ENCODE measurements at places on chromosomes 2 and 18.

GRCh38 chr2:145655165-145655765 lies 1135.3 kb upstream of the ZEB2 start:
- no peak for DNase-seq

DNA sequence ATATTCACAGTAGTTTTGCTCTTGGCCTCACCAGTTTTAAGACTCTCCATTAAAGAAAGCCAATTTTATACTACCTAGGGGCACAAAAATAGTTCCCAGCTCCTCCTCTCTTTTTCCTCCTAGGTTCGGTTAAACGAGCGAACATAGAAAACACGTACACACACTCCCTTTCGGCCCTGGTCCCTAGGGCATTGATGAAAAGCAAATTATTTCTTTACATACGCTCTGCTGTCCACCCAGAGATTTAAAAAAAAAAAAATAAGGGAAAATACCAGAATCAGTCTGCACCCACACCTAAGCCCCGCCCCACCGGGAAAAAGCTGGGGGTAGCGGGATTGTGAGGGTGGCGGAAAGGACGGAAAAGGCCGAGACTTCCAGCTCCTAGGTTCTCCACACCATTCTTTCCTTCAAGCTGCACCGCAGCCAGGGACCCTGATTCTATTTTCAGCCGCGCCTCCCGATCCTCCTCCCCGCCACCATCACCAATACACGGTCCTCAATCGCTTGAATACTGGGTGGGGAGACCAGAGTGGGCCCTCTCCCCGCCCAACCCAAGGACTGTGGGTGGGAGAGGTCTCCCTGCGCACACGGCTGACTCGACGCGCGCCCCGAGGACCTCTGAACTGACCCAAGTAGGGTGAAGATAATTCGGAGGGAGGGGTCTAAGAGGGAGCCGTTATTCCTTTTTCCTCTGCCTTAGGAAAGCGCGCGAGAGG lies 769 bp downstream of the ATF2 start:
- DNase-seq = peak; percentile 26

DNA sequence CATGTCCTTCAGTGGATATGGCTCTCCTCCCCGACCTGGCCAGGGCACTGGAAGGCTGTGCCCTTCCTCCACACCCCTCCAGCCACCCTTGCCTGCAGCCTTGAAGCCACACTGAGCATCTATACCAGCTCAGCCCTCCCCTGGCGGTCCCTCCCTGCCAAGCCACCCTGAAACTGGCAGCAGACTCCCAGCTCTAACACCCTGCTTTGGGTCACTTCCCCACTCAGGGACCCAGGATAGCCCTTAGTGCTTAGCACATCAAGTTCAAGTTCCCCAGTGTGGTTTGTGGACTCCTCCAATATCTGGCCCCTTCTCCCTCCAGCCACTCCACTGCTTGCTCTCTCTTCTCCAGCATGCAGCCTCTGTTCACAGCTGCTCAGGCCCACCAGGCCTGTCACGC lies 89.4 kb downstream of the TNS1 start:
- no peak for DNase-seq

DNA sequence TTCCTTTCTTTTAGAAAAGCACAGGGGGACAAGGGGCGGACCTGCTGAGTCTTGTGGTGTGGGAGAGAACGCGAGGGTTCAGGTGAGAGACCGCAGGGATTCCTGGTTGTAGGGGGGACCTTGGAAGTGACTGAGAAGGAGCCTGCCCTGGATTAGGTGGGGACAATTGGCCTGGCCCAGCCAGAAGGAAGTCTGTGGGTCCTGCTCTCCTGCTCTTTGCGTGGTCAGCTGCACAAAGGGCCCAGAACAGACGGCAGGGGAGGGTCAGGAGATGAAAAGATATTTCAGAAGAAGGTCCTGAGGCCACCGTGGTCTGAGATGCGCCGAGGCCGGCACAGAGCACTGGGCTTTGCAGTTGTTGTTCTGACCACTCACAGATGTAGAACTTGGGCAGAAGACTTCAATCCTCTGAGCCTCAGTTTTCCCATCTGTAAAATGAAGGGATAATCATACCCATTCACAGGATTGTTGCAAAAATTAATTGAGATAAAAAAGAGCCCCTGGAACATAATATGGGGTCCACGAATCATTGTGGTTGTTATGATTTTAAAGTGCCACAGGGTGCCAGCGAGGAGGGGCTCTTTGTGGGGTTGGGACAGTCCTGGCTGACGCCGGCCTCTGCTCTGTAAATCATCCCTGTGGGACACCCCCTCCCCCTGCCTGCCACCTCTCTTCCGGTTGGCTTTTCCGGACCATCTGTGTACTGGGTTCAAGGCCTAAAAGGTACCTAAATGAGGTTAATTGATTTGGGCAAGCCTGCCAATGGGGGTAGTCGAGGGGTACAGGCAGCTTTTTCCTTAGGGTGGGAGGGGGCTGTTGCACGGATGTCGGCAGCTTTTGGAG lies 1.8 kb downstream of the LPIN1 start:
- DNase-seq = no peak

- DNase-seq = no peak
These were observed 10.1 kb downstream of the IL37 start for GRCh38 chr2:112920923-112921532.

DNA sequence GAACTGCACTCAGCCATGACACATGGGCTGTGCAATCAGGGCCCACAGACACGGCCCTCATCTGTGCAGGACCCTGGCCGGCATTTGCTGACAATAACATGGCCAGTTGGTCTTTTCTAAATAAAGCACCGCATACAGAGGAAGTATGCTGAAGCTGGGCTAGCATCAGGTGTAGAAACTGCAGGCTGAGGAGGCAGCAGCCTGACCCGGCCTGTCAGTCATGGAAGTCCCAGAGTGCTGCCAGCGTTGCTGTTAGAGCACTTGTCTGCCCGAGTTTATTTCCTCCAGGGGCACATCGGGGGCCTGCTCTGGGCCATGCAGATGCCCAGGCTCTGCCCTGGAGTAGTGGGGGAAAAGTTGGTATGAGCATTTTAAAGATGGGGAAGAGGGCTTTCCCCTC lies 4.1 kb upstream of the PTPN18 start:
- DNase-seq = no peak

GRCh38 chr2:197113275-197113711 lies 186.8 kb upstream of the PGAP1 start:
- no peak for DNase-seq

GRCh38 chr18:28153485-28154065 lies 23.4 kb downstream of the CDH2 start:
- no peak for DNase-seq

DNA sequence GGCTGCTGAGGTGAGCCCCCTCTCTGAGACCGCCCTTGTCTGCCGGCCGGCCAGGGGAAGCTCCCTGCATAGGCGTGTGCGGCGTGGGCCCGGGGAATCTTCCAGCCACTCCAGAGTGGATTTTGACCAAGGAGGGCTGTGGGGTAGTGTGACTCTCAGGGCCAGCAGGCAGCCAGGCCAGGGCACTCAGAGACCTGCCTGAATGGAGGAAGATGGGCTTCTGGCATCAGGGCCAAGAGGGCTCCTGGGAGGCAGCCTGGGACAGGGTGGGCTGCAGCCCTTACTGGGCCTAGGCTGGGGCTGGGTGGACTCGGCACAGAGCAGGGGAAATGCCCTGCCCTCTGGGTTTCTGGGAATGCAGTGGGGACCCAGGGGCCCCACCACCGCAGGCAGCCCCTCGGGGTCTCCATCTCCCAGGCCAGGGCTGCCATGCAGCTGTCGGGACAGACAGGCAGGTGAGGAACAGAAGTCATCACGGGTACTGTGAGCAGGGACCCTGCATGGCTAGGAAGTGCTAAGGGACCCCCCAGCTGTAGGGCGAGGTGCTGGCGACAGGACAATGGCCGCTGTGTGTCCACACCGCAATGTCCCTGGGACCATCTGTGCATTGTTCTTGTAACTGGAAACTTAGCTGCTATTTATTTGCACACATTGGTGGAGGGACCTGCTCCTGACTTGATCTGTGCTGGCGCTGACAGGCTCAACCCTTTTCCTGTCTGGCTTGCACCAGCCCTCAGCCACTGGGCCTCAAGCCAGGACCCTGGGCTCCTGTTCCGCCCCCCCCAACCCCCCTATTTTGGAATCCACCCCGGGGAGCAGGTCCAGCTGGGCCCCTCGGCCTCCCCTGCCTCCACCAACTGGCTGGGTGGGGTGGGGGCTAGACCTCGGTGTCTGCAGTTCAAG lies 4.1 kb downstream of the PDCD1 start:
- DNase-seq = no peak

- no peak for DNase-seq
These were observed 170.6 kb upstream of the SERPINE2 start for GRCh38 chr2:224209555-224210285.

DNA sequence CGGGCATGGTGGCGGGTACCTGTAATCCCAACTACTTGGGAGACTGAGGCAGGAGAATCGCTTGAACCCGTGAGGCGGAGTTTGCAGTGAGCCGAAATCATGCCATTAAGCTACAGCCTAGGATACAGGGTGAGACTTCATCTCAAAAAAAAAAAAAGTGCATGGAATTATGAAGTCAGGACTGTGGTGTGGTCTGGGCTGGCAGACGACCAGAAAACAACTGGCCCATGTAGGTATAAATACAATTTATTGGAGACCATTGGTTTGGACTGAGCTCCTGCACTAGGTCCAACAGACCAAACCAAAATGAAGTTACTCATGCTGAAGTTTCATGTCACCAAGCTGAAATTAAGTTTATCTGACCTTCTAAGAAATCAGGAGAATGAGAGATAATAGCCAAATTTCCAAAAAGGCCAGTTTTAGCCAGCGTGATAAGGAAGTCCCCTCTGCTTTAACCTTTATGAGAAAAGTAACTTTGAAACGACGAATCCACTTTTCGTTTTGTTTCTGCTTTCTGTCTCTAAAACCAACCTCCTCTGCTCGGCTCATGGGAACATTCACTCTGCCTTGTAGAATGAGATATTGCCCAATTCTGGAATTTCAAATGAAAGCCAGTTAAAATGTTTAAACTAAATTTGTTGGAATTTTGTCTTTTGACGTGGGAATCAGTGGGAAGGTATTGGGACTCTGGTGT lies 17.7 kb upstream of the RAB10 start:
- no peak for DNase-seq

- DNase-seq = no peak
These were observed 12.0 kb downstream of the ANKRD44 start for GRCh38 chr2:197298609-197299008.

GRCh38 chr2:34731292-34731691 lies 1132.2 kb upstream of the FAM98A start:
- no peak for DNase-seq

GRCh38 chr2:2547451-2547850 lies 216.4 kb upstream of the MYT1L start:
- DNase-seq = no peak

- DNase-seq = no peak
These were observed 126.7 kb downstream of the ARHGAP15 start for GRCh38 chr2:143255899-143256298.

- DNase-seq = no peak
These were observed 401.9 kb downstream of the NBAS start for GRCh38 chr2:15159206-15159605.

DNA sequence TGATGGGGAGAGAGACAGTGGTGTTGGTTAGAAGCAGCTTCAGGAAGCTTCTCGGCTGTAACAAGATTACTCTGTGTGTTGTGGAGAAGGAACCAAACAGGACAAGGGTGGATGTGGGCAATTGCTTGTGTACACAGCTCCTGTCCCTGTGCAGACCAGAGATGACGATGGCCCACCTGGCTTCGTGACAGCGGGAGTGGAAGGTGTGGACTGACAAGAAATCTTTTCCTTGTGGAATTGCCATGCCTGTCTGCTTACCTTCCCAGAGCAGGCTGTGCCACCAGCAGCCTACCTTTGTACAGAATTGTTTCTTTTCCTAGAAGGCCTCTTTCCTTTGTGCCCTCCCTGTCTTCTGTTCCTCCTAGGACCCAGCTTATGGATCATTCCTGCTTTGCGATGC lies 93.8 kb downstream of the ITGB1BP1 start:
- no peak for DNase-seq

DNA sequence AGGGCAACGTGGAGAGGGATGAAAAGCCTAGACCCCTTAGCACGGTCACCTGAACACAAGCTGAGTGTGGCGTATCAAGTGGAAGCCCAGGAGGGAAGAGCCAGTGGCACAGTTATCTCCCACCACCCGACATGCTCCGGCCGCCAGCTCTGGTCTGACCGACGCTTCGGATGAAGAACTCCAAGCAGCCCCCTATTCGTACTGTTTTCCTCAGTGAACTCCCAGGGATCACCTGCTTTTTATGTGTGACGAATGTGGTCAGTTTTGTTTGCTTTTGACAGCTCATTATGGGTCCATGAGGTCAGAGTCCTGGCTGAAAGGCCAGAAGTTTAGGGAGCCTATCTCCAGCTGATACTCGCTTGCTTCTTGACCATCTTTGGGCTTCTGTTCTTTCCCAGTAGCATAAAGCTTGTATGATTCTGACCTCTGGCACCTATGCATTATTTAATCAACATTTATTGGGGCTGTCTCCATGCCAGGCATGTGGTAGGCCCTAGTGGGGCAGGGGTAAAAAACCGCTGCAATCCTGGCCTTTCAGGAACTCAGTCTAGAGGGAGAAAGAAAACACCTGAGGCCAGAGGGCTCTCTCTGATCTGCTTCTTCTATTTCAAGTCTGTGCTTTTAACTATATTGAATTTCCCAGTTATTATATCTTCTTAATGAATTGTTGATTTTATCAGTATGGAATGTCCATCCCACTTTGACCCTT lies 33.0 kb upstream of the MRPL33 start:
- no peak for DNase-seq

DNA sequence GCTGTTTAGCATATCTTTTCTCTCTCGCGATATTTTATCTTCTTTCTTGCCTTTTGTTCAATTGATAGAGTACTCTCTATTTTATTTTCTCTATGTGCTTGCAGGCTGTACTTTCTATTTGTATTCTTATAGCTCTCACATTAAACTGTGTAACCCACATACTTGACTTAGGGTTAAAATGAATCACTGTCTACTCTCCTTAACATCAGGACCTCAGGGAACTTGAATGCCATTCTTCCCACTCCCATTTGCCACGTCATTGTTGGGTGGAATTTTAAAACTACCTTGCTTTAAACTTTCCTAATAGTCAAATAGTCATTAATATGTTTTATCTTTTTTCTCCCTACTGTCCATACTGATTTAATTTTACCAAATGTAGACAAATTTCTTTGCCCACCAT lies 269.7 kb downstream of the ALPK2 start:
- DNase-seq = no peak

GRCh38 chr2:57990118-57990725 lies 56.4 kb upstream of the VRK2 start:
- DNase-seq = no peak

- no peak for DNase-seq
These were observed 84.0 kb upstream of the BOD1L2 start for GRCh38 chr18:57062844-57063243.

DNA sequence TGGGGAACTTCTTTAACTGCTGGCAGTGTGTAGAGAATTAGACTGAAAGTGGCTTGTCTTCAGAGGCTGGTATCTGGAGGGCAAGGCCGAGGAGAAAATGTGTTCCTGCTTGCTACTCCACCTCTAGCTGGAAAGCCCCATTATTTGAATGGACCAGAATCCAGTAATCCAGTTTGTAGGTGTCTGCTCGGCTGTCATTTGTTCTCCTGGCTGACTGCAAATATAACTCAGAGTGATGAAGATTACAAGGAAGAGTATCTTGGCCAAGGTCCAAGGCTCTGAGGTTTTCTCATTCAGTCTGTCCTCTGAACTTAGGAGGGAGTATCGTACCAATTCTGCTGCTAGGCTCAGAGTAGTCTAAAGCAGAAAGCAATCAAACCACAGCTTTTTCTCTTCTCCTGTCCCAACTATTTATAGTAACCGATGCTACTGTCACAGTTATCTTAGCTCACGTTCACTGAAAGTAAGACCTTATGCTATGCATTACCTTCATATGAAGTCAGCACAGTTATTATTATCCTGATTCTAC lies 228.6 kb downstream of the SETBP1 start:
- DNase-seq = no peak

GRCh38 chr2:98234776-98235175 lies 111.5 kb upstream of the CNGA3 start:
- DNase-seq = no peak

GRCh38 chr2:62458206-62458641 lies 47.8 kb downstream of the TMEM17 start:
- no peak for DNase-seq
